Naive thymus-derived CD8-positive, alpha-beta T cell (primary cell): ENCODE measurements at places on chromosomes 5 and 9. TPM values are rescaled to one million over a fixed set of nuclear protein-coding genes. Genes with fewer than 3 reads are reported as not detected.

The SLC2A6 gene
- 8.4 TPM for total RNA-seq

The SLC38A9 gene
- 21.9 TPM for total RNA-seq

The PCDHB3 gene
- not detected for total RNA-seq

DNA sequence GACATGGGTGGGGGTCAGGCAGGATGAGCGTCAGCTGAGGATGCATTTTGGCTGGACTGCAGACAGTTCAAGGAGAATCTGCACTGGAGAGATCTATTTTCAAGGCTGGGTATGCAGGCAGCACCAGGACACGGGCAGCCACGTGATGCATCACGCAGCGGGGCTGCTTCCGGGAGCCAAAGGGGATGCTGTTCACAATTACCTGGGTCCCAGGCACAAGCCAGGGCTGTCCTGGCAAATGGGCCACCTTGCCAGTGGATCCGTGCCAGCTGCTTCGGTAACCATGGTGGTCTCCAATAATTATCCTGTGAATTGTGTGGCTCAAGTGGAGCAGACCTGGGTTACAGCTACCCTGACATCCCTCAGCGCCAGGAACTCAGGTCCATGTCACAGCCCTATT, 17.5 kb downstream of the DBH start:
- no peak for DNase-seq

DNA sequence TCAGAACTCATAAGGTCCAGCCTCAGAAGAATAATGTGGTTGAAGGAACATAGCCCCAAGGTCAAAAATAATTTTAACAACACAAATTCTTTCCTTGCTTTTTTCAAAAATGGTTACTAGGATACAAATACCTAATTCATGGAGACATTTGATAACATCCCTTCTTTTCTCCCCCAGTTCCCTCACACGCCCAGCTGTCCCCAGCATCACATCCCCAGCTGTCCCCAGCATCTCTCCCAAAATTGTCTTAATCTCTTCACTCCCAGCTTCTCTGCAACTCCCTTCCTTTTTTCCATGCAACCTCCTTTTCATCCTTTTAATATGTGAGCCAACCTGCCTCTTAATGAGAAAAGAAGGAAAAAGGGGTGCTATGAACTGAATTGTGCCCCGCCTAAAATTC, 77.8 kb downstream of the FSTL4 start:
- no peak for DNase-seq

DNA sequence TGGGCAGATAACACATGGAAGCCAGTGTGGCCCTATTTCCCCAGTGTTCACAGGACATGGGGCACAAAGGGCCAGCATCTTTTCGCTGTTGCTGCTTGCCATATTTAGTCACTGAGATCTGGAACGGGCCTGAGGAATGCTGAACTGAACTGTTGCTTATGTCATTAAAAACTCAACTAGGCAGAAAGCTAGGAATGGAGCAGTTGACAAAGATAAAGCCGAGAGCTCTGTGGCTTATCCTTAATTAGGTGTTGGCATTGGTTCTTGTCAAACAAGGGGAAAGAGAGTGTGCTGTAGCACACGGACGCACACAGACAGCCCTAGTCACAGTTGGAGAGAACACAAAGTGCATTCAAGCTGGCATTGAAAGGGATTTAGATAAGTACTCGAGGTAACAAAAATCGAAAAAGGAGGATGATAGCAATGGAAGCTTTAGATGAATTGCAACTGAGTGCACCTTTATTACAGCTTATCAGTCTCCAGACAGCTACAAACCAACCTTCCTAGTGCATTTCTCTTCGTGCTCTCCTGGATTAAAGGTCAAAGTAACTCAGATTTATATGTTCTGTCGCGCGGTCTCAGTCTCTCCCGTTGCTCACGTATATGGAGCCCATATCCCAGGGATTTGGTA, 450.2 kb upstream of the ZNF608 start:
- DNase-seq, result no peak

DNA sequence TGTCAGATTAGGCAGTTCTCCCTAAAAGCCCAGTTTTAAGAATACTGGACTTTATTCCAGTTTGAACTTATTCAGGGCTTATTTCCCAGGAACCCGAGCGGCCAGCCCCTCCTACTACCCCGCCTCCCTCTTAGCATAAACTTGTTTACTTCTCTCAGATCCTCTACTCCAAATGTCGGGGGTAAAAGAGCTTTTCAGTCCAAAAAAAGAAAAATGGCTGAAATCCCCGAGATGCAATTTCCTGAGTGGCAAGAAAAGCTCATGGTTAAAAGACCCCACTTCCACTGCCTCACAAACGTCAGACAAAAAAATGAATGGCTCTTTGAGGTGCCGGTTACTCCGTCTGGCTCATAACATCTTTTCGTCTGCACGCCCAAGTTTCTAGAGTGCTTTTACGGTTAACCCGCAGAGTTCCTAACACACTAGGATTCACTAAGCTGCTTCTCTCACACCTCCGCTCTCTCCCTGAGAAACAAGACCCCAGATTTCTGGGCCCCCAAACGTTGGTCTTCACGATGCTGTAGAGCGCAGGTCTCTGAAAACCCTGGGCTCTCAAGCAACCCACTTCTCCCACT, 402 bp downstream of the BRD8 start:
- no peak for DNase-seq

GRCh38 chr5:177098470-177099141, 11.9 kb downstream of the FGFR4 start:
- no peak for DNase-seq

DNA sequence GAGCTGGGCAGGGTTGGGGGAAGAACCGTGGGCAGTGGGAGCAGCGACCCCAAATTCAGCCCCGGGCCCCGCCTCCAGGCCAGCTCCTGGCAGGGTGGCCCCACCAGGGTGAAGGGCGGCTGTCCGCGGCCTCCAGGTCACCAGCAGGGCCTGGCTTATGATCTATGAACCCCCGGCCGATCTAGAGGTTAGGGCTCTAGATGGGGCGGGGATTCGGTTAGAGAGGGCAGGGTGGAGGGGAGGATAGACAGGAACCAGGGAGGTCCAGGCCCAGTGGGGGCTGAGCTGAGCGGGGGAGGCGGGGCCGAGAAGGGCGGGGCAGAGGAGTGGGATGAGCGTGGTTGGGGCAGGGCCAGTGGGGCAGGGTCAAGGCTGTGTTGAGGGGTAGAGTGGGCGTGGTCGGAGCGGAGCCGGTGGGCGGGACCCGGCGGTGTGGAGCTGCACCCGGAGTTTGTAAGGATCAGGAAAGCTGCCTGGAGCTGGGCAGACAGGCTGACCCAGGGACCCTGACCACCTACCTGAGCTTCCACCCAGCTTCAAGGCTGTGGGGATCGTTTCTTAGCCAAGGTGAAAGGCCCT, 29.3 kb upstream of the OBP2B start:
- peak; percentile 24 for DNase-seq

GRCh38 chr9:15724016-15724415, 171.2 kb downstream of the CCDC171 start:
- no peak for DNase-seq

DNA sequence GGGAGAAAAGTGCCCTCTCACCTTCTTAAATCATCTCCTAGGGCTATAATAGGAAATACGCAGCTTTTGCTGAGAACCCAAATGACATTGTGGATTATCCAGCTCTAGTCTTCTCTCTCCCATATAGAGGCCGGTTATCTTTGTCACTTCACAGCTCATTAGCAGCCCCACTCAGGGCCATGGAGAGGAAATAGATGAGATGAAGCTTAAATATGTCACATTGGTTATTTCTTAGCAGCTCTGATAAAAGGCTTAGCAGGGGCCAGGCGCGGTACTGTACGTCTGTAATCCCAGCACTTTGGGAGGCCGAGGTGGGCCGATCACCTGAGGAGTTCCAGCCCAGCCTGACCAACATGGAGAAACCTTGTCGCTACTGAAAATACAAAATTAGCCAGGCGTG, 90.0 kb downstream of the GHR start:
- DNase-seq, result no peak

DNA sequence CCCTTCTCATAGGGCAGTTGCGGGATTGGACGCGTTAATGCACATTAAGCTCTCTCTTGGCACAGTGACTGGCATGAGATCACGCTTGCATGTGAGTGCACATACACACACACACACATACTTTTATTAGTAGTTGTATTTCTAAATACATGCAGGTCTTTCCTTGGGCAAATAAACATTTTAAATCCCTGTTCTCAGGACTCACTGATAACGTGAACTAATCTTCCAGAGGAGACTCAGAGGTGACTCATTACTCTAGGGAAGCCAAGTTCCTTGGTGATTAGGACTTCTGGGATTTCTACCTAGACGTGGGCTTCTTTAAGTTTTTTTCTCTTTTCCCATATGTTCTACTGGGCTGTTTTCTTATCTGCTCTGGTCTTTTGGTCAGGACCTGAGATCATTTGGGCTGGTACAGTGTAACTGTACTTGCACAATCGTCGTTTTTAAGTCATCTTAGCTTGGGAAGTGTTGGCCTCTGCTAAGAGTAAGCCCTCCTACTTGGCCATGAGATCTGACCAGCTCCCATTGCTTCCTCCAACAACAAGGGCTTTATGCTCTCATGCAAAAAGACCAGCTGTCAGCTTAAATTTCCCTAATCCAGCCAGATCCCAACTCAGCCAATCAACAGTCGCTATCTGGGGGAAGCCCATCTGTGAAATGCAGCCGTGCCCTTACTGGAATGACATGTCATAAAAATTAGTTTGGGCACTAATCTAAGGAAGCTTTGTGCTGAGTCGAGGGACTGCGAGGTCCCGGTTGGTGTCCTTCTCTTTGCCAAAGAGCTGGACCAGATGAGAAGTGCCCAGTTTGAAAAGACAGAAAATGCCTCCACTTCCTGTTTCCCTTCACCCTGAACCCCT, 176.4 kb upstream of the ANKRD55 start:
- no peak for DNase-seq

DNA sequence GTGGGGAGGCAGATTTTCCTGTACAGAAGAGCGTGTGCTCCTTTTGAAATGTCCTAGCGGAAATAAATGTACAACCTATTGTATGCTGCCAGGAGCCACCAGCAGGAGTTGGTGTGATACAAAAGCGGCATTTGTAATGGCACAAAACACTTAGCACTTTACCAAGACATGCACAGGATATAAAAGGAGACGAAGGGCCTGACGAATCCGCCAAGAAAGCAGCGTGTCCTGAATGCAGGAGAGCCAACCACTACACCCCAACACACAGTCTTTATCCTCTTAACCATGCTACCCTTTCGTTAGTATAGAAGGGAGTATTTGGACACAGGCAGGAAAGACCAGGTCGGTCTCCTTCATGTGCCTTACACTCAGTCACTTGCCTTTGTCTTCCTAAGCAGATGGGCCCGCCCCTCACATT, 218.1 kb downstream of the TRIM32 start:
- no peak for DNase-seq

GRCh38 chr9:70065572-70065971, 21.9 kb downstream of the MAMDC2 start:
- DNase-seq, result no peak
